CD4-positive, alpha-beta T cell treated with Interleukin-15 for 1 hour (primary cell): ENCODE measurements at places on chromosomes 16 and 17.

- DNase-seq: no peak
Observed at GRCh38 chr17:21396237-21396636, 20.1 kb downstream of the KCNJ12 start.

- DNase-seq: no peak
Observed at GRCh38 chr17:83178533-83179304, 99.3 kb downstream of the METRNL start.

- DNase-seq: no peak
Observed at GRCh38 chr16:10325783-10326543, 59.9 kb upstream of the ATF7IP2 start.

DNA sequence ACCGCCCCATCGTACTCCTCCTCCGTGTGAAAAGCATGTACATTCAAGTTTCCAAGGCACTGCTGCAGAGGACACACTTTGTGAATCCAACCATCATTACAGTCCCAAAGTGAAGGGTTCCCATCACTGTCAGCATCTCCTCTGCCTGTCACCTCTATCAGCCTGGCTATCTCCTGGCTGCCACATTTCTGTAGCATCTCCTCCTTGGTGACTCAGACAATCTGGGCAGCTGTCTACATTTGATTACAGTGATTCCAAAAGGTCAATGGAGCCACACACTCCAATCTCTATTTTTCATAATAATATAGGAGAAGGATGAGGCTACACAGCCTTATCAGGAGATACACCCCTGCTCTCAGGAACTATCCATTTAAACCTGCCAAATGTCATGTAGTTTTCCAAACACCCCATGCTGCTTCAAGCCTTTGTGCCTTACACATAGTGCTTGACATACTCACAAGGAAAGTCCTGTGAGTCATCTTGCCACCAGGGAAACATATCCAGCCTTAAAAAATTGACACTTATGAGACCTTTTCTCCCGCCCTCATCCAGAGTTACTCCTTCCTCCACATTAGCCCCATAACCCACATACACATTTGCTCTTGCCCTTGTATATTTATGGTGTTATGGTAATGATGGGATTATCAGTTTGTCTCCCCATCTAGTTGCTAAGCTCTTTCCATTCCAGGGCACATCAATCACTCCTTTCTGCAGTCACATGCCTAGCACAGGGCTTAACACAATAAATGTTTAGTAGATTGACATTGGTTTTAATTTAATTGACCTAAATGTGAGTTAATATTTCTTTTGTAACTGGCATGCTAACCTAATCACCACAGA is 250.1 kb upstream of the CDH5 start:
- no peak for DNase-seq

GRCh38 chr16:88874938-88875599 is 8.6 kb upstream of the PABPN1L start:
- DNase-seq: no peak

DNA sequence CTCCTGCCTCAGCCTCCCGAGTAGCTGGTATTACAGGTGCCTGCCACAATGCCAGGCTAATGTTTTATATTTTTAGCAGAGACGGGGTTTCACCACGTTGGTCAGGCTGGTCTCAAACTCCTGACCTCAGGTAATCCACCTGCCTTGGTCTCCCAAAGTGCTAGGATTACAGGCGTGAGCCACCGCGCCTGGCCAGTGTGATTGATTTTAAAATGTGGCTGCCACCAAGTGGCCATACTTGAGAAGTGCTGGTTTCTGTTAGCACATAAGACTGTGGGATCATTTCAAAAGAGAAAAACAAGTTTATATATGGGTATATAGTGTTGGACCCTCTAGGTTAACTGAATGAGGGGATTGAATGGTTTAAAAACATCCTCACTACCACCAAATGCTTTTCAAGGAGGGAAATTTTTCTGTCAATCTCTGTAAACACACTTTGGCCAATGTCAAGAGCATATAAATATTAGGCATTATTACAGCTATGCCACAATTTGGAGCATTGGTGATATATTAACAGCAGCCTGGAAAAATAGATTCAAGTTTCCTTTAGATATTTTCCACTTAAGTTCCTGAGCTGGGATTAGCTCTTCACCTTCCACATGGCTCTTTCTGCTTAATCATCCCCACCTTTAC is 13.5 kb upstream of the DHRS13 start:
- DNase-seq: peak; percentile 52

DNA sequence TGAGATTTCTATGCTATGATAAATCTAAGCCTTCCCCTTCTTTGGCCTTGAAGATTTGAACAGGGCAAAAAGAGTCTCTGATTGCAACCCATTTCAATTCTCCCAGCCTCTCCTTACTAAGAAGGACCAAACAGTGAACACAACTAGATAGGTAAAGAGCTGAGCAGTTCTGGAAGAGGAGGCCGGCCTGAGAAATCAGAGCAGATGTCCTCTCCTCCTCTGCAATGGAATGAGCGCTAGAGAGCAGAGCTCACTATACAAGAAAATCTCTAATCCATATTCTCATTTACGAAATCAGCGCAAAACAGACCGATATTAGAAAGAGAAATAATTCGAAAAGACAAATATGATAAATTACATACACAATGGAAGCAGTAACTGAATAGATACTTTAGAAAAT is 124.2 kb downstream of the CDK5R1 start:
- no peak for DNase-seq

GRCh38 chr16:16144416-16144815 is 78.9 kb downstream of the ABCC6 start:
- DNase-seq: no peak

DNA sequence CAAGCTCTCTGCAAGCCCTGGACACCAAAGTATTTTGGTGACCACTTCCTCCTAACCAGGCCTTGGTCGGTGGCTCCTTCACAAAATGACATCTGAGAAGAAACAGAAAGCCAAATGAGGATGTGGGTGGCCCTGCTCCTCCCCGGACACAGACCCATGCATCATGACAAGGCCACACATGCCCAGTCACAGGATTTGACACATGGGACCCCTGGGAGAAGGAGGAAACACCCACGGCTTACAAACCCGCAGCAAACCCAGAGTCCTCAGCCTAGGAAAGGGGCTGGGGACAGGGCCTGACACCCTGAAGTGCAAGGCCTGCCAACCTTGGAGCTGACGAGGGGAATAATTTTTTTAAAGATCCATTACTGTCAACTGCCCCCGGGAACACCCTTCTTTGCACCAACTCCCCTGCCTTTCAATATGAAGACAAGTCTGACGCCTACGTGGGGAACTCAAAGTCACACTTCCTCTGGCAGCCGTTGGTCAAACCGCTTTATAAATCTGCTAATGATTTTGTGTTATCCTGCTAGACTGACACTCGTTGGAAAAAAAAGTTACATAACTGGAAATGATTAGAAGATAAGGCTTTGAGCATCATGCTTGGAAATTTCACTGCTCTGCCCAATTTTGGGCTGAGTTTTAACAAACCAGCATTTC is 41.3 kb downstream of the GAS7 start:
- peak; percentile 78 for DNase-seq

DNA sequence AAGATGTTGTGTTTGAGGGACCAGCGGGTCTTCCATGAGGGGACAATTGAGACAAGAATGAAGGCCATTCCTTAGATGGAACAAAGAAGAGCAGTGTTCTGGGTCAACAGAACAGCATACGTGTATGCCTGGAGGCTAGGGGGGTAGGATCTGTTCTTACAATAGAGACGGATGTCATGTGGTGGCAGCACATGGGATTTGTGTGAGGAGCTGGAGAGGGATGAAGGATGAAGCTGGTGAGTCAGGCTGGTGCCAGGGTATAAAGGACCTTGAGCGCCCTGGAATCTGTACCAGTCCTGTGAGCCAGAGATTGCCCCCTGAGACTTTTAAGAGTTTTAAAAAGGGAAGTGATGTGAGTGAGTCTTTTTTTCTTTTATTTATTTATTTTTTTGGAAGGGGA is 22.8 kb upstream of the WFDC1 start:
- no peak for DNase-seq

- DNase-seq: peak; percentile 35
Observed at GRCh38 chr17:48841395-48841831, 10.6 kb downstream of the CALCOCO2 start.

- no peak for DNase-seq
Observed at GRCh38 chr16:8892101-8892575, 10.0 kb downstream of the LITAFD start.

- DNase-seq: no peak
Observed at GRCh38 chr16:79287424-79287917, 313.1 kb downstream of the MAF start.

DNA sequence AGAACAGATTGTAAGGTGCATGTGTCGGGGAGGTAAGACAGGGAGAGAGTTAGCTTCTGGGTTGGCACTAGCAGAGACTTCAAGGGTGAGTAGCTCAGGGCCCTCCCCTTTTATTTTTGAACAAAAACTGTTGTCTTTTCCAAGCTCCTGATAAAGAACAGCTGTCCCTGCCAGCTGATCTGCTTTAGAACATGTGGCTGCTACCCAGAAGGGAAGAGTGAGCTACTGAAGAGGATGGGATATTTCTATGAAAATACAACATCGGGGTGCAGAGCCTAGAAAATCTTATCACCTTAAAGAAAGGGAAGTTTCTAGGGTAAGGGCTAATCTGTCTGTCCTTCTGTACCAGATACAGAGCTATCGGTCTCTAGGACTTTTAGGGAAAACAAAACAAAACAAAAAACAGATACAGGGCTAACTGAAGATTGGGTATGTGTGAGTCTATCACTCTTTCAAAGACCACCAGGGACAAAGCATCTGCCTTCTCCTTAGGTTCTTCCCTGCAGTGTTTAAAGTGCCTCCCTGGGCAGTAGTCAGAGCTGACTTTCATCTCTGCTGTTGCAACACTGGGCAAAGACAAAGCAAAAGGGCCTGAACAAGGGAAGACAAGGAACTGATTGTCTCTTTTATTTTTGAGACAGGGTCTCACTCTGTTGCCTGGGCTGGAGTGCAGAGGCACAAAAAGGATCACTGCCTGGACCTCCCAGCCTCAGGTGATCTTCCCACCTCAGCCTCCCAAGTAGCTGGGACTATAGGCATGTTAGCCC is 5.0 kb upstream of the DHRS13 start:
- no peak for DNase-seq

GRCh38 chr16:87847785-87848675 is 21.3 kb downstream of the SLC7A5 start:
- DNase-seq: no peak

GRCh38 chr16:30697264-30698138 is 1.5 kb upstream of the SRCAP start:
- no peak for DNase-seq

DNA sequence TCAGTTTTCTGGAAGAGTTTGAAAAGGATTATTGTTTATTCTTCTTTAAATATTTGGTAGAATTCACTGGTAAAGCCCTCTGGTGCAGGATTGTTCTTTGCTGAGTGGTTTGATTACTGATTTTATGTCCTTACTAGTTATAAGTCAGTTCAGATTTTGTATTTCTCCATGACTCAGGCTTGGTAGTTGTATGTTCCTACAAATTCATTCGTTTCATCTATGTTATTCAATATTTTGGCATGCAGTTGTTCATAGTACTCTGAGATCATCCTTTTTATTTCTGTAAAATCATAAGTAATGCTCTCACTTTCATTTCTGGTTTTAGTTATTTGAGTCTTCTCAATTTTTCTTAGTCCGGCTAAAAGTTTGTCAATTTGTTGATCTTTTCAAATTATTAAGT is 58.1 kb upstream of the CRYM start:
- DNase-seq: no peak

DNA sequence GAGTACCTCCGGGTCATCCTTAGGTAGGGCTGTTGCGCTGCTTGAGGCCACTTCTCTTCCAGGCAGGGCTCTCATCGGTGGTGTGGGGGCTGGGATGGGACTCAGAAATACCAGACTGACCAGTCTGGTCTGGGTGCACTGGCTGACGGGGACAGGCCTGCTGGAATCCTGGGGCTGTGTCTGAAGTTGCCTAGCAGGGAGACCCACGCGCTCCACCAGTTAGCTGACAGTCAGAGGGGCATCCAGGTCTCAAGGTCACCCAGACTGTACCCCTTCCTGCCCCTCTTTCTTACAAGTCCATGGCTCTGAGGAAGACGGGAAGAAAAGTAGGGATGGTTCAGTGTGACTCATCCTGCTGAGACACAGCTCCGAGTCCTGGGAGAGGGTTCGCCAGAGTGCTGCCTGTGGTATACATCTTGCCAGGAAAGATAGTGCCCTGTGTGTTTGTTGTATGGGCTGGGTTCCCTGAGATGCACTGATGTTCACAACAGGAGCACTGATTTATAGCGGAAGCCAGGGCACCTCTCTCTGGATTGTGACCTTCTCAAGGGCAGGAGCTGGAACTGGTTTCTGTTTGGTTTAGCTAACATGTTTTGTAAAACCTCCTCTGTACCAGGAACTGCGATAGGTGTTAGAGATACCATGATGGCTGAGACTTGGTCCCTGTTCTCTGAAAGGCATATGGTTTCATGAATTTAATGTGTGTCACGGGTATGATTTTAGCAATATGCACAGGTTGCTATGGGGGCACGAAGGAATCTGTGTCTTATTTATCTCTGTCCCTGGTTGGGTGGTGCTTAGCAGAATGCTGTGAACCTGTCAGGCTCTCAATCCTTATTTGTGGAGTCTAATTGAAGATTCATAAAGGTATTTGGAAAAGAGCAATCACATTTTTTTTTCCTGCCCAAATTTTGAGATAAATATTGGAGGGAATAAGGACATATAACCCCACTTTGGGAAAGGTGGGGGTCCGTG is 97.5 kb downstream of the OR1D5 start:
- DNase-seq: no peak

- DNase-seq: no peak
Observed at GRCh38 chr16:83901101-83901500, 2.2 kb downstream of the MLYCD start.

GRCh38 chr17:47995241-47995935 is 24.5 kb downstream of the CDK5RAP3 start:
- DNase-seq: no peak

GRCh38 chr16:1542533-1542932 is 9.1 kb downstream of the TMEM204 start:
- no peak for DNase-seq

DNA sequence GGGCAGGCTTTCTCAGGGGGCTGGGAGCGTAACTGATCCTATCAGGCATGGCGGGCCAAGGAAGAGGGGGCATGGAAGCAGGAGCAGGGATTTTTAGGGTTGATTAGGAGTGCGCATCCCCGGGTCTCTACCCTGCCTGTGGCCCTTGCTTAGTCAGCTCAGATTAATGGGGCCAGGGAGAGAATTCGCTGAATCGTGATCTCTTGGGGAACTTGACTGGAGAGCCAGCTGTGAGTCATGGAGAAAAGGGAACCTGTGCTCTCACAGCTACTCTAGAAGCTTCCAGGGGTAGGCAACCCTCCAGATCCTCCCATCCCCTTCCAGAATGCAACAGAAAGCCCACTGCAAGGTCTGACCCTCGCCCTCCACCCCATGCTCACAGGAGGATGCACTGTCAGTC is 3.6 kb downstream of the FOXN1 start:
- peak; percentile 27 for DNase-seq

GRCh38 chr17:80646328-80646727 is 101.7 kb downstream of the RPTOR start:
- no peak for DNase-seq
